Adipocyte (in vitro differentiated cells): ENCODE measurements at places on chromosomes 3 and 15.

DNA sequence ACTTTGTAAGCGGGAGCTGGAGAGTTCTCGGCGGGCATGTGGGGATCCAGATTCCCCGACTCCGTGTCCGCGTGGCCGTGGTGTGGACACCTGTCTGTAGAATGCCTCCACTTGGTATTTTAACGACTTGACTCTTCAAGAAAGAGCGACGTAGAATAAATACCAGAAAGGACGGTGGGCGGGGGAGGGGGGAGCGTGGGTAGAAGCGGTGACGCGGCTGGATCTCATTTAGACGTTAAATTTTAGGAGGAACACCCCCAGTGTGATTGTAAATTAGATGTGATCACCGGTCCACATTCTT lies 620 bp upstream of the PYGO1 start:
- DNase-seq: no peak

GRCh38 chr15:27820232-27820631 lies 278.9 kb downstream of the OCA2 start:
- DNase-seq: no peak

- no peak for DNase-seq
Observed at GRCh38 chr15:59924812-59925522, 79.1 kb upstream of the FOXB1 start.

- DNase-seq: peak; percentile 80
Observed at GRCh38 chr3:126753191-126754160, 49.4 kb downstream of the CHCHD6 start.

GRCh38 chr3:157023226-157023625 lies 136.7 kb downstream of the CCNL1 start:
- no peak for DNase-seq

GRCh38 chr15:76904461-76905012 lies 603 bp downstream of the SCAPER start:
- peak; percentile 50 for DNase-seq
